ENCODE measurements at places on chromosomes 5 and 9.

DNA sequence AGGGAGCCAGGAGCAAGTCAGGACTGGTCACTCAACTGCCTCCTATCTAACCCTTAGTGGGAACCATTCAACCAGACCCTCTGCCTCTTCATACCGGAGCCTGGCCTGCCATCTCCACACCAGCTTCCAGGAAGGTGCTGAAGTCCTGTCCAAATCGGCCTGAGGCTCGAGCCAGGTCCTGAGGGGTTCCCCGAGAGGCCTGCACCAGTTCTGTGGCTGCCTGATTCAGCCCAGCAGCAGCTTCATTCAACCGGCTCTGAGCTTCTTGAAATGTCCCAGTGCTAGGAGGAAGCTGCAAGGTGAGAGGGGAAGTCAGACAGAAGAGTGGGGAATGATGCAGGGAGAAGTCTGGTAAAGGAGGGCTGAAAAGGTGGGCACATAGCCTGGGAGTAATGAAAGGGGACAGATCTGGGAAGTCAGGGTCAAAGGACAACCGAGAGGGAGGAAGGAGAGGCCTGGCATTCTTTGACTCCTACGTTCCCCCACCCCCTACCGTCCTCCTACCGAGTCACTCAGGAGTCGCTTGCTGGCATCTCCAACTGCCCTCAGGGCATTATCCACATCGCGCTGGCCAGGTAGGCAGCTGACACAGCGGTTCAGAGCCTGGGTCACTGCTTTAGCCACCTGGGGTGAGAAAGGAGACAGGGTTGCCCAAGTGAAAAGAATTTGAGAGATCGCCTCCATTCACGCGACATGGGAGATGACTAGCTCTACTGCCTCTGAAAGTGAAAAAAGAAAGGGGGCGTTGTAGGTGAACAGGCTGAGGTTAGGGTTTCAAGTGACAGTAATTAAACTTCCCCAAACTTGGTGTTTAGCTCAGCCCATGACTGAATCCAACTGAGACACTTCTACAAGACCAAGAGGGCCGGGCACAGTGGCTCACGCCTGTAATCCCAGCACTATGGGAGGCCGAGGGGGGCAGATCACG is 20.2 kb downstream of the TLN1 start:
- DNase-seq: no peak

DNA sequence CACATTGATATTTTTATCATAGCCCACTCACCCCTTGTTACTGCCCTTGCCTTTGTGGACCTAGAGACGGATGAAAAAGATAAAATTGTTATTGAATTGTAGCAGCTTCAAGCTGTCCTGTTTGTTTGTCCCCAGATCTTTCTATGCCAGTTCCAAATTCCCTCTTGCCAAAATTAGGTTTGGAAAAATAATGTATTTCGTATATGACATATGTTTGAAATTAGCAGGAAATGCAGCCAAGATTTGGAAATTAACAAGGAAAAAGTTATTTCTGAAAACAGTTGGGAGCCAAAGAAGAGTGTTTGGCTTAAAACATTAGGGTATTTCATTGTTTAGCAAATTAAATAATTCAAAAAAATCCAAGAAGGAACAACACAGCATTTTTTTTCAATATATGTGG is 33.5 kb downstream of the SPATA31D1 start:
- DNase-seq: no peak

DNA sequence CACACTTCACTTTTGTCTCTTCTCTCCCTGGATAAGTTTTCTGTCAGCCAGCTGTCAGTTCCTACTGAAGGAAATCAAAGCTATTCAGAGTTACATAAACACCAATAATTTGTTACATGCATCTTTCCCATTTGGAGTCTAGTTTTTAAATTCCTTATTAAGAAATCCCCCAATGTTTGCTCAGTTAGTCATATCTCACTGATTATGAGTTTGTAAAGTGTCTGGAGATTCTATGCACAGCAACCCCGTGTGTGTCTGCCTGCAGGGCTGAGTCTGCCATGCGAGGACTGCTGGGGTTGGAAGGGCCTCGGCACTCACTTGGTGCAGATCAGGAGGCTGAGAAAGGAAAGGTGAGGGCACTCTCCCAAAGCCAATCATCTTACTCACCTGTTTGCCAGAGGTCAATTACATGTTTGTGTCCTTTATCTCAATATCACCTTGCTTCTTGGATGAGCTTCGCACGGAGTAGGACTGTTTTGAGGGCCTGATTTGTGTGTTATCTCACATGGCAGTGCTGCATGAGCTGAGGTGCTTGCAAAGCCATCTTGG is 3.3 kb downstream of the ANKRD34B start:
- no peak for DNase-seq

DNA sequence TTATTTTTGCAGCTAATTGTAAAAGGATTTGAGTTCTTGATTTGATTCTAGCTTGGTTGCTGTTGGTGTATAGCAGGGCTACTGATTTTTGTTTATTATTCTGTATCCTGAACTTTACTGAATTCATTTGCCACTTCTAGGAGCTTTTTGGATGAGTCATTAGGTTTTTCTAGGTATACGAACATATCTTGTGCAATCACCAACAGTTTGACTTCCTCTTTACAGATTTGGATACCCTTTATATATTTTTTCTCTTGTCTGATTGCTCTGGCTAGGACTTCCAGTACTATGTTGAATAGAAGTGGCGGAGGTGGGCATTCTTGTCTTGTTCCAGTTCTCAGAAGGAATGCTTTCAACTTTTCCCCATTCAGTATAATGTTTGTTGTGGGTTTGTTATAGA is 210.8 kb downstream of the FGF10 start:
- DNase-seq: no peak

DNA sequence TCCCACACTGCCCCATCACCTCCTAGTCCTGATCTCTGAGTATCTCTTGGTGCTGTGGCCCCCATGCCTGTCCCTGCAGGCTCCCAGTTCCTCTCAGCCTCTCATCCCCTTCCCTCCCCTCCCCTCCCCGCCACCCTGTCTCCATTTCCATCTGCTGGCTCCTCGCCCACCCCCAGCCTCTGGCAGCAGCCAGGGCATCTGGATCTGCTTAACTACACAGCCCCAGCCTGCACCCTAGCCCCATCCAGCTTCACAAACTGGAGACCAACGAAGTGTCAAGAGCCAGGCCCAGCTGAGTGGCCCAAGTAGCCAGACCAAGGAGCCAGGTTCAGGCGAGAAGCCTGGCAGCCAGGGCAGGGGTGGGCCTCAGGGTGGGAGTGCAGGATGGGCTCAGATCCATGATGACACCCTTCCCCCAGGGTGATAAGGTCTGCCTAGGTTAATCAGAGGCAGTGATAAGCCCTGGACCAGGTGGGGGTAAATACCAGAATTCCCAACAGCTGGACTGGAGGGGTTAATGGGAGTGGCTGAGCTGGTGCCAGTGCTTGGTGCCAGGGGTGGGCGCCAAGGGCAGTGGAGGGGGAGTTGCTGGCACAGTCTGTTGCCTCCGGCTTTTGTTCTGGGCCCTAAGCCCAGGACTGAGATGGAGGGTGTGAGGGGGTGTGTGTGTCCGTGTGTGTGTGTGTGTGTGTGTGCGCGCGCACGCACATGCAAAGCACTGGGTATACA is 2.5 kb downstream of the IL11RA start:
- no peak for DNase-seq

GRCh38 chr5:176492431-176492830 is 44.2 kb downstream of the FAF2 start:
- DNase-seq: no peak

- DNase-seq: no peak
These were observed 27.3 kb downstream of the AFAP1L1 start for GRCh38 chr5:149298842-149299404.

- DNase-seq: no peak
These were observed 17.6 kb downstream of the FIBCD1 start for GRCh38 chr9:130921300-130921988.

DNA sequence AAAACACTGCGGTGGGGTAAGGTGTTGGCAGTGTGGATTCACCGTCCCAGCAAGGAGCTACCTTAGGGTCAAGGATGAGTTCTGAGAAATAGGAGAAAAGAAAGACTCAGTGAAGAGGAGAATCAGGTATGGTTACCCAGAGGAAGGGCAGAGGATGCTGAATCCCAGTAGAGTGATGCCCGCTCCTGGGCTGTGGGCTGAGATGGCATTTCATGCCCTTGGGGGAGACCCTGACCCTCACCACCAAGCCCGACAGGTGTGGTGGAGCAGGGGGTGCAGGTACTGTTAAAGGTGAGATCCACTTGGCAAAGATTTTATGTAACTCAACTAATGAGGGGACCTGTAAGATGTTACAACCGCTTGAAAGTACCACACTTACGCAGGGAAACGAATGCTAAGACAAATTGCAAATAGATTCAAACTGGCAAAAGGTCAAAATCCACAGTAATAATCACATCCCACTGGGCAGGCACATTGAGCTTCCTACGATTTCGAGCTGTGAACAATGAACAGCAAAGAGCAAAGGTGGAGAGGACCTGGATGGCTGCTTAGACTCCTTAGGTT is 2.1 kb downstream of the RNU6ATAC start:
- DNase-seq: no peak

GRCh38 chr5:152185547-152186245 is 219.4 kb downstream of the NMUR2 start:
- no peak for DNase-seq

DNA sequence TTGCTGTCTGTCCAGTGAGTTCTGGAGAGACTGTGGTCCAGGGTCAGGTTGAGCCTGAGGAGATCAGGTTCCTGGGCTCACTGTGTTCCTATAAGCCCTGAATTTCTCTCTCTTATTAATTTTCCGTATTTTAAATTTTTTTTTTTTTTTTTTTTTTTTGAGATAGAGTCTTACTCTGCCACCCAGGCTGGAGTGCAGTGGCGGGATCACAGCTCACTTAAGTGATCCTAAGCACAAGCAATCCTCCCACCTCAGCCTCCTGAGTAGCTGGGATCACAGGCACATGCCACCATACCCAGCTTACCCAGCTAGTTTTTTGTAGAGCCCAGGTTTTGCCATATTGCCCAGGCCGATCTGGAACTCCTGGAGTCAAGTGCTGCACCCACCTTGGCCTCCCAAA is 22.5 kb downstream of the NDST1 start:
- no peak for DNase-seq

DNA sequence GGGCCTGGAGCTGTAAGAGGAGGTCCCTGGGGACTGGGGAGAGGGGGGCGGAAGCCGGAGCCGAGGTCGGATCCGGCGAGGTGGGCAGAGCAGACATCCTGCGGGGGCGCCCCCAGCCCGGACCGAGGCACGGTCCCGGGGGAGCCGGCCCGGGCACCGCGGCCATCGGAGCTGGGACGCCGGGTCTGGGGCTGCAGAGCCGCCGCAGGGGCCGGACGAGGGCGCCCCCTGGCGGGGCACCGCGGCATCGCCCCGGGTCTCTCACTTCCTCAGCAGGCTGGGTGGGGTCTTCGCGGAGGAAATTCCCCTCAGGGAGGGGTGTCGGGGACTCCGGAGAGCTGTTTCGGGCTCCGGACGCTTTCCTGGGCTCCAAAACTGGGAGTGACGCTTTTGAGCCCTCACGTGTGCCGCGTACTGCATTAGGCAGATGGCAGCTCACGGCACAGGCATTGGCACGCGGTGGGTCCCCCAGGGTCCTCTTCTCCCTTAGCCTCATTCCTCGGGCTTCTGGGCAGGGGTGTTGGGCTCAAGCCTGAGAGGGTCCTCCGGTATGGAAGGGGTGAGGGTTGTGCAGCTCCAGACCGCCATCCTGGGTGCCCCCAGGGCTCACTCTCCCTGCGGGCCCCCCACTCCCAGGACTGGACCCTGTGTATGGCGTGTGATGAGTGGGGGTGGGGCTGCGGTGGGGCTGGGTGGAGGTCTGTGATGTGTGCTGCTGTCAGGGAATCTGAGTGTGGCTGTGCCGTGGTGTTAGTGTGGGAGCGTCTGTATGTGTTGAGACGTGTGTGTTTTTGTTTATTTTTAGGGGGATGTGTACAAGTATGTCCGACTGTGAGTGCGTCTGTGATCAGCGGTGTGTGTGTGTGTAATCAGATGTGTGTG is 29.6 kb downstream of the LHX2 start:
- peak; percentile 32 for DNase-seq

DNA sequence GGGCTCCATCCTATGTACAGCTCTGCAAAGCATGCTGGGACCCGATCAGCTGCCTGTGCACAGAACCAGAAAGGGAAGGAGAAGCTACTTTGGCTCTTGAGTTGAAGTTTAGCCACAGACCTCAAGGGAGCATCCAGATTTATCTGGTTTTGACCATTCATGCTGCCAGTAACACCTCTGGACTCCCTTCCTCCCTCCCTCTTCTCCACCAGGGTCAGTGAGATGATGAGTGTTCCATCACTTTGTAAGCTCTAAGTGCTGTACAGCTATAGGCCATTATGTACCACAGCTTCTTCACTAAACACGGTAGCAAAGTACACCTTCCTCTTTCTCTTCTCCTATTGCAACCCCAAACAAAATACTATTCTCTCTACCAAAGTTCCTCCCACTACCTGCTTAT is 77.9 kb downstream of the GLIS3 start:
- DNase-seq: no peak

All from stimulated activated CD4-positive, alpha-beta T cell treated with anti-CD3 and anti-CD28 coated beads, Interleukin-15, amount 100 ng/mL, for 1 hour (primary cell).